Glutamatergic neuron (in vitro differentiated cells): ENCODE measurements at places on chromosomes 13 and 19. TPM values are rescaled to one million over a fixed set of nuclear protein-coding genes. Genes with fewer than 3 reads are reported as not detected.

GRCh38 chr13:21998279-21998990, 327.6 kb downstream of the FGF9 start:
- H3K4me3 ChIP-seq, result no peak overlapping the region
- peaks cover 12% of the 10 kb centered on the region for H3K4me1 ChIP-seq
- no peak for DNase-seq
- H3K27ac ChIP-seq, result no peak overlapping the region
- H3K36me3 ChIP-seq, result no peaks in the 10 kb centered on the region

DNA sequence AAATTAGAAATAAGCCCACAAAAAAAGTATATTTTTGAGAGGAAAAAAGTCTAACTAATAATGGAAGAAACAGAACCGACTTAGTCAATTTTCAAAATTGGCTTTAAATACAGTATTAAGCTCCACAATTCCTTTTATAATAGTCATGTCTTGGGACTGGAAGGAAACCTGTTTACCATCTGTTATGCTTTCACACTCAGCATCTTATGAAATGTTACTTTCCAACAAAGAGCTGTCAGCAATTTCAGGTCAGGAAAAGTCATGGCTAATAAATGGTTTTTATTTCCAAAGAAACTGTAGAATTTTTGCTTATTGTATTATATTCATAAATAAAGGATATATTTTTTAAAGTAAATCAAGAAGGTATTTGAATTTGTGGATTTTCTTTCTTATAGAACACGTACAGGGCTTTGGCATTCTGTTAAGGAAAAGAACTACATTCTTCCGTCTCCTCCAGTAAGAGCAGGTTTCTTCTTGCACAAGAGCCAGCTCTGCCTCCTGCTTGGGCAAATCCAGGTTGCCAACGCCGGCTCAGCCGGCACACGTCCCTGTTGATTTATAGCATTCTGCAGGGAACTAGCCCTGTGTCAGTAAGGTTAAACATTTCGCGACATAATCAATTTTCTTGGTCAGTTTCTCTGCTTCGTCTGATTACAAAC, 52.9 kb upstream of the GPR12 start:
- H3K27me3 ChIP-seq, result no peaks in the 10 kb centered on the region
- DNase-seq, result no peak
- H3K36me3 ChIP-seq, result no peaks in the 10 kb centered on the region
- H3K4me3 ChIP-seq, result no peak overlapping the region

GRCh38 chr19:38389101-38389925, 816 bp downstream of the SPRED3 start:
- H3K4me1 ChIP-seq, result peaks cover 2% of the 10 kb centered on the region
- H3K27ac ChIP-seq, result peak overlapping the region; percentile 71
- peak; percentile 50 for DNase-seq

DNA sequence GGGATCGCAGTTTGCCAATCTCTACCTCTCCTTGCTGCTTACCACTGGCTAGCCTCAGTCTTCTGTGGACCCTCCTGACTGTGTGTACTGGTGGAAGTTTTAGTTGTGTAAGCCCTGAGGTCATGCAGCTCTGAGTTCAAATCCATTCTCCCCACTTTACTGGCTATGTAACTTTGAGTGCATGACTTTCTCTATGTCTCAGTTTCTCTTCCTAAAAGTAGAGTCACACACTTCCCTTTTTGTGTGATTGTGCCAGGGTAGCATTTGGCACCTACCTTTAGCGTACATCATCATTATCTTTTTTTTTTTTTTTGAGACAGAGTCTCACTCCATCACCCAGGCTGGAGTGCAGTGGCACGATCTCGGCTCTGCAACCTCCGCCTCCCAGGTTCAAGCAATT, 70.3 kb downstream of the MAP4K1 start:
- H3K27me3 ChIP-seq, result no peaks in the 10 kb centered on the region
- H3K36me3 ChIP-seq, result no peaks in the 10 kb centered on the region
- no peak for DNase-seq
- H3K4me1 ChIP-seq, result no peaks in the 10 kb centered on the region

DNA sequence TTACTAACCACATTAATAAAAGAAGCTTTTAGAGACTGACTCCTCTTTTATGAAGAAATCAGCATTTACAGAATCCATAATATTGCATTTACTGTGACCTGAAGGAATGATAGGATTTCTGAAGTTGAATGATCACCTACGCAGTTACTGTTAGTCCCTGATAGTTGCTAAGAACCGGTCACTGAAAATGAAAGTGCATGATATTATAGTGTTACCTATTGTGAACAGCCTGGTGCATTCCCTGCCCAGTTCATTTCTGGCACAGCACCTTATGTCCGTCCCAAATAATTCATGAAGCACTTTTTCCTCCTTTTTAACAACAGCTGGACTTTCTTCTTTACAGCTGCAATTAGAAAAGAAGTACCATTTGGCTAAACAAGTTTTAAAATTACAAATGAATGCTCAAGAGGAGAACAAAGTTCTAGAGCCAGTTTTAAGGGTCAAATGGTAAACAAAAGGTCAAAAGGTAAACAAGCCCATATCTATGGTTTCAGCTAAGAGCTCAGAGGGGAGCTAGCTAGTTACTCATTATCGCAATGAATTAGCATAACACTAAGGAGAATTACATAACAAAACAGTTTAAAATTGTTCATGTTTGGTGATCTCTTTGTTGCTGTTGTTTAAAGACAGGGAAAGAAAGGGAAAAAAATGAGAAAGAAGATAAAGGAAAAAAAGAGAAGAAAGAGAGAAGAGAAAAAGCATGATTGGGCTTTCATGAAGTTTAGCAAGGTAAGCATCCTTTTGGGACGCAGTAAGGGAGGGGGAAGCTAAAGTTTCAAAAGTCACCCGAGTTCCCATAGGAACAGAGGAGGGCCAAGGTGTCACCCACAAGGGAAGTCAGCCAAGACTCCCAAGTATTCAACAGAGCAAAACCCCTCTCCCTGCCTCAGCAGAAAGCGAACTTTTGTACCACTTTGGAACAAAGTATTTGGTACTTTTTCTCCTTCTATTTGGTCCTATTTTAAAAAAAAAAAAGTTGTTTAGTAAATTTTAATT, 50.2 kb downstream of the FLT3 start:
- peaks cover 3% of the 10 kb centered on the region for H3K4me1 ChIP-seq
- no peak overlapping the region for H3K27ac ChIP-seq
- no peaks in the 10 kb centered on the region for H3K36me3 ChIP-seq
- no peak for DNase-seq
- no peak overlapping the region for H3K4me3 ChIP-seq

DNA sequence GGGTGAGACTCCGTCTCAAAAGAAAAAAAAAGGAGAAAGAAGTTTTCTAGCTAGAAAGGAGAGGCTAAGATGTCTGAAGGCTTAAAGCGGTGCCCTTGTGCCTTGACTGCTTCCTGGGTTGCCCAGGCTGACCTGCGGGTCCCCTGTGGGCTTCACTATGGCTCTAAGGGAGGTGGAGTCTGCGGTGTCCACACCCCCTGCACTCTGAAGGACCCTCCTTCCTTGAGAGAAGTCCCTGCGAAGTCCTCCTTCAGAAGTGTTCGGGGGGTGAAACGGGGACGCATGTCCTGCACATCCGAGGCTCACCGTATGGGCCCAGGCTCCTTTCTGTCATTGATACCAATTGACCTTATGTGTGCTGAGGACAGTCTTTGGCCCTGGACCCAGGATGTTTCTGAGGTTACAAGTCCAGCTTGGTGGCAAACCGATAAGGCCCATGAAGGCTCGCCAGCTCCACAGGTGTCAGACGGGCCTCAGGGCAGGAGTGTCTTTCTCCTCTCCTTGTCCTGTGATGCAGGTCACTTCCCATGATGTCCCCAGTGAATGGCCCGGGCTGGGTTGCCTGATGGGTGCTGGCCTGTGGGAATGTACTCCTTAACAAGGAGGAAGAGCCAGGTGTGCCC, 11.6 kb upstream of the RNF113B start:
- H3K4me1 ChIP-seq, result peaks cover 21% of the 10 kb centered on the region
- no peaks in the 10 kb centered on the region for H3K36me3 ChIP-seq
- H3K4me3 ChIP-seq, result no peak overlapping the region
- H3K27me3 ChIP-seq, result peaks cover 1% of the 10 kb centered on the region
- no peak for DNase-seq

- no peaks in the 10 kb centered on the region for H3K27me3 ChIP-seq
- no peak overlapping the region for H3K27ac ChIP-seq
- peaks cover 5% of the 10 kb centered on the region for H3K4me1 ChIP-seq
- DNase-seq, result no peak
These were observed 62.1 kb upstream of the FREM2 start for GRCh38 chr13:38624822-38625221.

GRCh38 chr19:6590827-6591319, at the start of gene CD70:
Gene CD70 (minus strand): TSS chr19:6591150. CDS start chr19:6591002, 148 bp downstream.
- peaks cover 34% of the 10 kb centered on the region for H3K27me3 ChIP-seq
- peaks cover 14% of the 10 kb centered on the region for H3K4me1 ChIP-seq
- peak within 1 kb of the TSS; percentile 82 for H3K4me3 ChIP-seq
- peaks cover 3% of the 10 kb centered on the region for H3K36me3 ChIP-seq
- peak; percentile 55 for DNase-seq

DNA sequence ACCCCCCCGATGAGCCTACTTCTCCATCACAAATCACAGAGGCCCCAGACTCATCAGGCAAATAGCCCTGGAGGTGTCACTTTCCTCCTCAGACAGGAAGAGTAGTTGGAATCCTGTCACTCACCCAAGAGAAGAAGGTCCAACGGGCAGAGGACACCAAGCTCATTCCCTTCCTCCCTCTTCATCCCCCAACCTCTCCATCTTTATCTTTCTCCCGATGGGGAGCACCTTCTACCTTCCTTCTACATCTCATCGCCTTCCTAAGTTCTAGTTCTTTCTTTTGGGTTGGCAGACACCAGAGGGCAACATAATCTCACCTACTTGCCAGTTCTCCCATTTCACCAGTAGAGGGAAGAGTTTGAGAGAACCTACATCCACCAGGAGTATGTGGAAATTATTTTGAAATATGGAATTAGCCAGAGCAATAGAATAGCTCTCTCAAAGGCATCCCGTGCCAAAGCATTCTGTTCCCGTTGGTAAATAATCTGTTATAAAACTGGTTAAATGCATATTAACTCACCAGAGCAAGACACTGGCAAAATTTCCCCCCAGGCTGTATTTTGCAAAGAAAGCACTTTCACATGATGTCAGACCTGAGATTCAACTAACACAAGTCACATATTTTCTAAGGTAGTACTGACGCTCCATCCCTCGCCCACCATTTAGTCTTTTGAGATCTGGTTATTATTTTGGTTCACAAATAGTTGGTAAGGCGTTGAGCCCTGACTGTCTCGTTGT, 55.0 kb downstream of the ZIC5 start:
- no peak for DNase-seq
- peaks cover 4% of the 10 kb centered on the region for H3K27me3 ChIP-seq
- H3K4me1 ChIP-seq, result no peaks in the 10 kb centered on the region

Gene ZNF253
- total RNA-seq, result 56.0 TPM
